ENCODE measurements at places on chromosomes 13 and 19. TPM values are rescaled to one million over a fixed set of nuclear protein-coding genes. Genes with fewer than 3 reads are reported as not detected.

DNA sequence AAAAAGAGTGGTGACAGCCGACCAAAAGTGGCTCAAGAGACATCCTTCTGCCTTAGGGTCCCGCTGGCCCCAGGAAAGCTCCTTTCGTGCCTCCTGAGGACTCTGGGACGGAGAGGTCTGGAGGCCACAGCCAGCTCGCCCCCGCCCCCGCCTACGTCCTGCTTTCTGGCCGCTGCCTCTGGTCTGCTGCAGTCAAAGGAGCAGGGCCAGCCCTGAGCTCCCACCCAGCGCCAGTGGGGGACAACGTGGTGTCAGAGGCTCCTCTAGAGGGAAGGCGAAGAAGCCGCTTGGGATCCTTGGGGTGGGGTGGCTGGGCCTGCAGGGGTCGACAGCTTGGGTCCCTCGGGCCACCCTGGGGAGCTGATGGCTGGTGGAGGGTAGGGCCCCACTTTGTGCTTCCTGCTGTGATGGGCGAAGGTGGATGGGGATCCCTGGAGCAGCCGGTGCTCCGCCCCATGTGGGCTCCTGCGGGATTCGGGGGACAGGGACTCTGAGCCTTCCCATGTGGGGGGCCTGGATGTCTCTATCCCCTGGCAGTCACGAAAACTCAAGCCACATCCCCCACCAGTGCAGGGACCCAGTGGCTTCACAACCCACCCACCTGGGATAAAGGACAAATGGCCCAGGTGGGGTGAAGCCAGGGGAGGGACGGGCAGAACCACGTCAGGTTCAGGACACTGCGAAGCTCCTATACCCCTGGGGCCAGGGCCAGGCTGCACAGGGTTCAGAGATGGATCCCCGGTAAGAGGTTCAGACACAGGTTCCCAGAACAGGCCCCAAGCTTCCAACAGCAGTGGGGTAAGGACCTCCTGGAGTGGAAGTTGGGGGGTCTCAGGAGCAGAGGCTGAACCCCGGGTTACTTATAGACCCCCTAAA lies 9.0 kb upstream of the DIRAS1 start:
- no peaks in the 10 kb centered on the region for H3K36me3 ChIP-seq
- no peak overlapping the region for H3K4me3 ChIP-seq
- no peak overlapping the region for H3K27ac ChIP-seq
- no peak for DNase-seq

GRCh38 chr19:55304279-55304978 lies 20.6 kb downstream of the BRSK1 start:
- peak overlapping the region; percentile 12 for H3K4me3 ChIP-seq
- no peaks in the 10 kb centered on the region for H3K27me3 ChIP-seq
- no peak overlapping the region for H3K27ac ChIP-seq
- no peaks in the 10 kb centered on the region for H3K36me3 ChIP-seq
- peak; percentile 85 for DNase-seq
- H3K4me1 ChIP-seq: peaks cover 12% of the 10 kb centered on the region

DNA sequence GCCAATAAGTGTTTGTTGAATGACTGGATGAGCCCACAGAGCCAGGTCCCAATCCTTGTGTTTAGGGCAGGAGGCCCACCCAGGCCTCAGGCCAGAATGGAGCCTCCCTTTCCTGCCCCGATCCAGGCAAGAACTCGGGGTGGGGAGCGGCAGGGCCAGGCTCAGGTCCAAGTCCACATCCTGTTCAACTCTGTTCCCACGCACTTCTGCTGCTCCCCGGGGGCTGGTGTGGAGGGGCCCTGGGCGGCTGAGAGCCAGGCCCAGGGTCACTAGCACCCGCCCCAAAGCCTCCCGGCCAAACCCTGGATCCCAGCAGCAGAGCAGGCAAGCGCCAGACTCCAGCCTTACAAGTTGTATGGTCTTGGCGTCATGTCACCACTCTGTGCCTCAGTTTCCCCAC lies 8.0 kb downstream of the ANGPTL8 start:
- peak overlapping the region; percentile 70 for H3K27ac ChIP-seq
- DNase-seq: peak; percentile 62

DNA sequence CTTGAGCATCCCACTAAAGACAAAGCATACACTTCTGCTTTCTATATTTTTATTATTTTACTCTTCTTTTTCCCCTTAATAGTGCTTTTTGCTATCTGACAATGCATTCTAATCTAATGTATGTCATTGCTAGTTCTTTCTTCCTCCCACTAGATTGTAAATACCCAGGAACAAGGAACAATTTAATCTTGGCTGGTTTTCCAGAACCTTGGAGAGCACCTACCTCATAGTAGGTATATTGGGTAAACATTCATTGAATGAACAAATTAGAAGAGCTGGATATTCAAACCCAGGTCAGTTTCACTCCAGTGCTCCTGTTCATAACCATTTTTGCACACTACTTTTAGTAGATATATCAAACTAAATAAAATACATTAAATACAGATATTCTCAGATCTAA lies 1617.6 kb upstream of the SLC10A2 start:
- no peaks in the 10 kb centered on the region for H3K36me3 ChIP-seq
- DNase-seq: no peak
- no peaks in the 10 kb centered on the region for H3K27me3 ChIP-seq
- H3K4me1 ChIP-seq: no peaks in the 10 kb centered on the region

ZNF765 gene
- 6.5 TPM for polyA plus RNA-seq

ZNF414 gene
- 33.9 TPM for polyA plus RNA-seq

All from testis (tissue), 5 donors.